ENCODE measurements at places on chromosomes 2 and 18.
A peak's percentile ranks its signal among the peaks of the same experiment; 100 is the strongest.

DNA sequence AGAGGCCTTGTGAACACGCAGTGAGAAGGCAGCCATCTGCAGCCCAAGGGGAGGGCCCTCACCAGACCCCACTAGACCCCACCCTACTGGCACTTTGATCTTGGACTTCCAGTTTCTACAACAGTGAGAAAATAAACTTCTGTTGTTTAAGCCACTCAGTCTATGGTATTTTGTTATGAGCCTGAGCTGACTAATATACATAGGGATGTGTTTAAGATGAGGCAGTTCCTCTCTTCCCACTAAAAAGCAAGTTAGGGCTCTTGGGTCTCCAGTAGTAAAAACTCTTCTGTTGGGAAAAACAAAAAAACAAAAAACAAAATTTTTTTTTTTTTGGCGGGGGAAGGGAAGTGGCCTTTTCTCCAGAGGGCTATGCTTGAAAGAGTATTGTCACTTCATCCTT, 233.2 kb upstream of the SMAD7 start:
- DNase-seq = no peak

- DNase-seq = peak; percentile 36
Observed at GRCh38 chr2:147689220-147689909, 155.5 kb upstream of the ACVR2A start.

- DNase-seq = no peak
Observed at GRCh38 chr2:63740943-63741342, 100.8 kb upstream of the UGP2 start.

DNA sequence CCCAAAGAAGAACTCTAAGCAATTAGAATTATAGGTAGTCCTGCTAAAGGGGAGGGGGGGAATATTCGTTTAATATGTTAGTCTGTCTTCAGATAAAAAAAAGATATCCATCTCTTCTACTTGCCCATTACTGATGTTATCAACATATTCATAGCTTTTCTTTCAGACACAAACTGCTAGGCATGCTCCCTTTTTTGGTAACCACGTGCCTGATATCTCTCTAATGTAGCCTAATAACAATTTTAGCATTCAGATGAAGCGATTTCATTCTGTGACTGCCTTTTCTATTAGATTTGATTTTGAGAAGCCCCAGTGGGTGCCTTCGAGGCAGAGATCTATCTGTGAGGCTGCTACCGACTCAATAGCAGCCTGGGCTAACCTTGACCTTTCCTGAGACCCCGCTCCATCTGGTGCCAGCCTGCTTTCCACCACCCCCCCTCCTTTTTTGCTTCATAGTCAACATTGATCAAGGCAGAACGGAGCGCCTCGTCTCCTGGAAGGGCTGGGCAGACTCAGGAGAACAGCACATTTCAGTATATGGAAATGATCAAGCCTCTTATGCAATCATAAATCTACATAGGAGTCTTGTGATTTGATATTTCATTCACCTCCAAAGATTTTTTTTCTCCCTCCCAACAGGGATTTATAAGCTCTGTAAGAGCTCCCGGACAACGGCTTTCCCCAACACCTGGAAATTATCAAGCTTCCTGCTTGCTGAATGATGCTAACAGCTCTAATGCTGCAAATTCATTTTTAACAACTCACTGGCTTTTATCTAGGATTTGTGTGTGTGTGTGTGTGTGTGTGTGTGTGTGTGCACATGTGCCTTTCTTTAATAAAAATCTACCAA, 14.7 kb upstream of the BCL11A start:
- no peak for DNase-seq

DNA sequence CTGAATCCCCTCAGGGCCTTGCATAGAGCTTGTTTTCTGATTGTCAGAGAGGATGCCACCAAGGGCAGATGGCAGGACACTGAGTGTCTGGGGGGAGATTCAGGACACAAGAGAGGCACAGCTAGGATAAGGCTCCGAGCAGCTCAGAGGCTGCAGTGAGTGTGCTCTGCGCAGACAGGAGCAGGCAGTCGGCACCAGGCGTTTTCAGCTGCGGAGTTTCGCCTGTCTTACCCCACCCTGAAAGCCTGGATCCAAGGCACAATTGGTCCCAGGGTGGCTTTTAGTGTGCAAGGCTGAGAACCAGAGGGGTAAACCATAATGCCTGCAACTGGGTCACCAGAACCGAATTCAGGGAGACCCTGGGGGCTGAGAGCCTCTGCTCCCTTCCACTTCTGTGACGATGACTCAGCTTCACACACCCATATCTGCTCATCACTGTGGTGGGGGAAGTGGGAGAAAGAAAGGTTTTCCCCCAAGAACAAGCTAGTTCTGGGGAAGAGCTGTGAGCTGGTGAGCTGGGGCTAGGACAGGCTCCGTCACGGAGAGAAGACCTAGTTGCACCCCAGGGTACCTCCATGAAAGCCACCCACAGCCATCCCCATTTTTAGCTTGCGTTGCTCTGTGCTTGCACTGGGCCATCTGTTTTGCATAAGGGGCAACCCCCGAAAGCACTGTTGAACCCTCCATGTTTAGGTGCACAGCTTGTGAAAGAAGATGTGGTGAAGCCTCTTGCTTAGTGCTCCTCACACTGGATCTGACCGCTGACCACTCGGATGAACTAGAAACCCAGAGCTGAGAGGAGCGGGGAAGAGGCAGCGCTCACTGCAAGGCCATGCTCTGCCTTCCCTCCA, 173.7 kb downstream of the CELF4 start:
- DNase-seq = no peak

- DNase-seq = no peak
Observed at GRCh38 chr2:232146294-232146693, 184.8 kb downstream of the DIS3L2 start.

- DNase-seq = no peak
Observed at GRCh38 chr2:167689444-167689843, 558.0 kb downstream of the STK39 start.

- no peak for DNase-seq
Observed at GRCh38 chr2:114127372-114127771, 237.5 kb downstream of the ACTR3 start.

- DNase-seq = no peak
Observed at GRCh38 chr2:180202467-180202951, 195.4 kb upstream of the CWC22 start.

GRCh38 chr2:239261356-239261755, 139.5 kb downstream of the HDAC4 start:
- DNase-seq = no peak

DNA sequence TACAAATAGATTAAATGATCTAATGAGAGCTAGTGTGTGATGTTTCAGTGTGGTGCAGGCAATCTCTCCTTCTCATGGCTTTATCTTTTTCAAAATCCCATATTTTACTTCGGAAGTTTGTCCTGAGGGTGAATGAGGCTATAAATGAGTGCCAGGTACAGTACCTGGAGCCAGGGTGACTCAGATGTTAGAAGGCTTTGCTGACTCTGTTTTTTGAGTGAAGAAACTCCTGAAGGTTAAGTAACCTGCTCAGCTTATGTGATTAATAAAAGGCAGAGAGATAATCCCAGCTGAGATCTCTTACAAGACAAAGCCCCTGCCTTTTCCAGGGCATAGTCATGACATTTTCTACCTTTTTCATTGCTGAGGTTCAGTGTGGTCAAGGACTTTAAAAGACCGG, 52.6 kb downstream of the MGAT5 start:
- DNase-seq = no peak

DNA sequence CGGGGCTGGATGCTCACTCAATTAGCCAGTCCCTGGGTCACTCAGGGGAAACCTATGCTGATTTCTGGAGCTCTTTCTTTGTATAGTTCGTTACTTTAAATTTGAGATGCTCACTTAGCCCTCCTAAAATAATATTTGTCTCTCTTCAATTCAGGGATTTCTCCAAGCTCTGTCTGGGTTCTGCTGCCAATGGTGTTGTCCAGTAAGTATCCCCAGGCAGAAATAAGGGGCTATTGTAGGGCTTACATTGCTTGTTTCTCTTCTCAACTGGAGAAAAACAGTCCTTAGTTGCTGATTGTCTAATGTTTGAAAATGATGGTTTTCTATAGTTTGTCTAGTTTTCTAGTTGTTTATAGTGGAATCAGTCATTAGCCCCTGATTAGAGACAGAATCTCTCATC, 5.0 kb downstream of the RAB6C start:
- no peak for DNase-seq

- DNase-seq = no peak
Observed at GRCh38 chr2:236617221-236617737, 47.7 kb downstream of the ACKR3 start.

GRCh38 chr2:213034585-213034984, 116.8 kb downstream of the IKZF2 start:
- DNase-seq = peak; percentile 17

DNA sequence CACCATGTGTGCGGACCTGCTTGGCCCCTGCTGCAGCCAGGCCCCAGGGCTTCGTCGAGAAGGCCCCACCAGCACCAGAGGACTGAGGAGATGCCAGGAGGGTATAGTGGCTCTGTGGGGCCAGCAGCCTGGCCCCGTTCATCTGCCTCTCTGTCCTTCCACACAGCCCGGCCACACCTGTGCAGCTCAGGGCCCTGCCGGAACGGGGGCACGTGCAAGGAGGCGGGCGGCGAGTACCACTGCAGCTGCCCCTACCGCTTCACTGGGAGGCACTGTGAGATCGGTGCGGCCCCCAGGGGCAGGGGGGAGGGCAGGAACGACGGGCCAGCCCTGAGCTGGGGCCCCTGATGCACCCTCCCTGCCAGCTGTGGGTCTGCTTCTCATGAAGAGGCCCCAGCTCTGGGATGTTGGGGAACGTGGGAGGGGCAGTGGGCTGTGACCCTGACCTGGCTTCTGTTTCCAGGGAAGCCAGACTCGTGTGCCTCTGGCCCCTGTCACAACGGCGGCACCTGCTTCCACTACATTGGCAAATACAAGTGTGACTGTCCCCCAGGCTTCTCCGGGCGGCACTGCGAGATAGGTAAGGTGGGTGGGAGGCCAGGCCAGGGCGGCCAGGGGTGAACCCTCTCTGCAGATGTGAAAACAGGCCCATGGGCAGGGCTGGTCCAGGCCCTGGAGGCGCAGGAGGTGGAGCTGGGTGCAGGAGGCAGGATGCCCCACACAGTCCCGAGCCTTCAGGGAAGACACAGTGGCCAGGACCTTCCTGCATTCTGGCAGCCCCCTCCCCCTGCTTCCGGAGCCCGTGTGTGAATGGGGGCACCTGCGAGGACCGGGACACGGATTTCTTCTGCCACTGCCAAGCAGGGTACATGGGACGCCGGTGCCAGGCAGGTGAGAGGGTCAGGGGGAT, 50.3 kb downstream of the MTERF4 start:
- no peak for DNase-seq

DNA sequence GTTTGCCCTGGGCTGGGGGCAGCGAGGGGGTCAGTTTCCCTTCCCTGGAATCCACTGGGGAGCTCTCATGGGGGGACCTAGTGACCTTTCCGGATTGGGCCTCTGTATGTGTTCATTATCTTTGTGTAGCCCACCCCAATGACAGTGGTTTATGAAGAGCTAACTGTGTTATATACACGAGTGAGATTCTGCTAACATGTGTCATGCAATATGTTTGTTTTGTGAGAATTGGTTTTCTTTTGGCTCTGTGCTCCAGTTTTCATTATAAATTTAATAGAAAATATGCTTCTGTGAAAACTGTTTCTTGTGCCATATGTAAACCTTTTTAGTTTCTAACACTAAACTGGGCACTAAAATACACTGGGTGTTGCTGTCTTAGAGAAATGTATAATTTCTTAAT, 110.6 kb downstream of the WDSUB1 start:
- DNase-seq = no peak

DNA sequence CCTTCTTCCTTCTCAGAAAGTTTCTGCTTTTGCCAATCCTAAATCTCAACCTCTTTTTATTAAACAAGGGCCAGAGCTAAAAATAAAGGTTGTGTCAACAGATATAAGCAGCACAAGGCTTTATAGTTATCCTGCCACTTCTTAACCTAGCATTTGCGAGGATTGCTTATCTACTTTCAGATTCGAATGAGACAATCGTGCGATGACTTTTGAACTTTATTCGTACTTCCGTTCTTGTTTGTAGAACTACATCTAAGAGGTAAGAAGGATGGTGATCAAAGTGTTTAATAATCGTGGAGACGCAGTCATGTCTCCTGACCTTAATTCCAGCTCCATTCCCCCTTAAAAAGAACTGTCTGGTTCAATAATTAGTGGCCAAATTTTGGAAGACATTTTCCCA, 578.6 kb downstream of the PIK3C3 start:
- DNase-seq = no peak

DNA sequence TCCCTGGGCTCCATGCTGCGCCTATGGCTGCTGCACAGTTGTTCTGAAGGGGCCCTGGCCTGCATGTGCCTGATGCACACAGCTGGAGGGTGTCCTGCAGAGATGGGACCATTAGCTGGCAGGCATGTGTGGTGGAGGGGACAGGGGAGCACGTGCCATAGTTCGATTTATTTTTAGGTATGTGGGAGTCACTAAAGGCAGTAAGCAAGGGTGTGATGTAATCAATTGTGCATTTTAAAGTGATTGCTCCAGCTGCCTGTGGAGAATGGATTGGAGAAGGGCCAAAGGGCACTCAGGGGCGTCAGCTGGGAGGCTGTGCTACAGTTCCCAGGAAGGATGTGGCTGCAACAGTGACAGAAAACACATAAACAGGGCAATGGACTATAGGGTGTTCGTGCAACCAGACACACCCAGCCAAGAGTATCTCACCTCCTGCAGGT, 205.1 kb downstream of the ARL4C start:
- DNase-seq = no peak

- no peak for DNase-seq
Observed at GRCh38 chr18:36963464-36963863, 134.5 kb downstream of the KIAA1328 start.

- DNase-seq = no peak
Observed at GRCh38 chr2:239025951-239026461, 178.1 kb downstream of the TWIST2 start.

- DNase-seq = no peak
Observed at GRCh38 chr2:48779019-48779716, 23.6 kb upstream of the LHCGR start.

GRCh38 chr2:7905756-7906155, 776.1 kb upstream of the ID2 start:
- no peak for DNase-seq

DNA sequence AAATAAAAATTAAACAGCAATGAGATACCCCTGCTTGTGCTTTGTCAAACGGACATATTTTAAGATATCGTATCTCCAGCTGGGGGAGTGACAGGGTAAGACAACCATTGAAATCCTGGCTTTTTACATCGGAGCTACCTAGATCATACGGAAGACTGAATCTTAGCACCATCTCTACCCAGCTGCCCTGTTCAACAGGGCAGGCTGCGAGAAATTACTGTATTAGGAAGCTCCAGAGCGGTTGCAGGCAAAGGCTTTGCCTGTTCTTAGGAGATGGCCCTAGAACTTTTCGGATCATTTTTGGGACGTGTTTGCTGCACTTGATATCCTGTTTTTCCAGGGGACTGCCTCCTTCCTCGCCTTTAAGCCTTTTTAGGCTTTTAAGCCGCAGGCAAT, 2.0 kb upstream of the PRKCE start:
- DNase-seq = peak; percentile 41

- no peak for DNase-seq
Observed at GRCh38 chr18:8073167-8073566, 506.1 kb downstream of the PTPRM start.

DNA sequence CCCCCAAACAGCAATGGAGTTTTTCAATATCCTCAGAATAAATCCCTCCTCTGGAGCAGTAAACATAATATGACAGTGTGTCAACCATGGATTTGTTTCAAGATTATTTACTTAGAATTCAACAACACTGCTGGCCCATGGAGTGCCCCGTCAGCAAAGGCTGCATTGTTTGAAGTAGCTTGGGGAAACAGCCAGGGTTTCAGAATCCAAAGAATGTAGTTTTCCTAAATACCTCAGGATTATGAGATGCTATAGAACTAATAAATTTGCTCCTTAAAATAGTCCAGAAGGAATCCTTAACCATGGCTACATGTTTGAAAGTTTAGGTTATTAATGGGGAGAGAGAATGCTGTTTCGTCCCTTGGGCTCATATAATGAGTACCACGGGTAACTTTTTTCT, 13.1 kb upstream of the CETN1 start:
- no peak for DNase-seq
